Stimulated activated CD4-positive, alpha-beta T cell treated with anti-CD3 and anti-CD28 coated beads, TNF-alpha, amount 100 ng/mL, for 24 hours (primary cell): ENCODE measurements at places on chromosomes 12 and 14.

DNA sequence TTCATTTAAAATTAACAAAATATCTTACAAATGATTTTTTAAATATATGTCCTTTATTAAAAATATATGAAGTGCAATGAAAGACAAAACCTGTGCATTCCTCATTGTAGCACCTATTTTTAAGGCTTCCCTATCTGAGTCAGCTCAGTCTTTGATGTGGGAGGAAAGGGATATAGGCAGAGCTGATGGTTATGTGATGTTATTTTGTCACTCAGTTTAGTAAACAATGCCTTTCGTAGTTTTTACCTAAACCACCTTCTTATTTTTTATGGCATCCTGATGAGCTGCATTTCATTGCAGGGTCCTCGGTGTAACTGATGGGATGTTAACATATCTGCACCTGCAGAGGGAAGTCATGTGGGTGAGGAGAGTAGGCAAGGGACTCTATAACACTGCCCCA is 58.9 kb upstream of the FRMD6 start:
- DNase-seq: no peak

DNA sequence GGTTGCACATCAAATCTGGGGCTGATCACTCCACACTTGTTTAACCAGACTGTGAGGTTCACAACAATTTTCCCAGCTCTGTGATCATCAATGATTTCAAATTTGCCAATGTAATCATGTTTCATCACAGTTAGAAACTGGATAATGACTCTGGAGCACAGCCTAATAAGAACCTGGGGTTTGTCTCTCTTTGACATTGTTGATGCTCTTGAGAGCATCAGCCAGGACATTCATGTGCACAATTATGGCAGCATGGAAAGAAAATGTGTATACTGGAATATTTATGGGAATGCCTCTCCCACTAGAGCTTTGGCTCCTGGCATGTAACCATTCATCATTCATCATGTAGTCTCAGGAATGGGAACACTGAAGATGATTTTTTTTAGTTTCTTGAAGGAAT is 47.0 kb downstream of the SIX1 start:
- no peak for DNase-seq

DNA sequence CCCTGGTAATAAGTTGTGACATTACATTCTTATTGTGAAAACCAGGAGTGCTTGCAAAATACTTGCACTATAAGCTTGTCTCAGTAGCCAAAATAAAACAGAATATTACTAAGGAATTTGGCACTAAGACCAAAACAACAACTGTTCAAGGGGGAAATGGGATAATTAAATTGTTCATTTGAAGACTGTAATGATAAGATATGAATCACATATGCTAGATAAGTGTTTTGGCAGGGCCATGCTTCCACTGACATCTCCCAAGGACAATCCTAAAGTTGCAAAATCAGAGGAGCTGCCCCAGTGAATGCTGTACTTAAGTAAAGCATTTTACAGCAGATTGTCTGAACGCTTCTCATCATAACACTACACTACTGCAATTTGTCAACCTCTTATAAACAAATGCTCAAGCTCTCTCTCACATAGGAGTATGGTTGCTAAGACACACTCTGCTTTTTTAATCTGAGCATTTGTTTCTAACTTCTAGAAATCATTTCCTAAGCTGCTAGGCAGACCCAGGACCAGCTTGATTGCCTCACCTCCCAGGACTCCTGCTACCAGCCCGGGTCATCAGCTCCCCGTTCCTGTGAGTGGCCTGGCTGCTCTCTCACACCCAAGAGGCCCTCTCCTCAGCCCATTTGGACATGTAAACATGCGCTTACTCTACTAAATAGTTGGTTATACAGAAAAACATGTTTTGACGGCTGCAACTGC is 191.5 kb downstream of the PAX9 start:
- no peak for DNase-seq

DNA sequence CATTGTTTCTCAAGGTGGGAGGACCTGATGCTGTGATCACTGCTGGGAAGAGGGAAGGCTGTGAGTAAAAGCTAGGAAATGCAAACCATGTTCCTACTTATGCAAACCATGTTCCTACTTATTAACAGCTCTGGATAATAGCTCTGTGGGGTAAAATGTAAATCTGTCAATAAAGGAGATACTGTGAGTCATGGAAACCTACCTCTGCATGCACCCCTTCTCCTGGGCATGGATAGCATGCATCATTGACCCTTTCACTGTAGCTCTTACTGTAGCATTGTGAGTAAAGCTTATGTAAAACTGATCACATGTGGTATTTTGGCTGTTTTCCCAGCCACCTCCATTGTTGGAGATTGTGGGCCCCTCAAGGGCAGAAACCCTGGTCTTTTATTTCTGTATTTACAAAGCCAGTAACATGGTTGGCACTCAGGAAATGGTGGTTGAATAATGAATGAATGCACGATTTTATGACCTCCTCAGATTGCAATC is 253.7 kb downstream of the GRIN2B start:
- DNase-seq: no peak

GRCh38 chr14:99892406-99892805 is 99.2 kb downstream of the EML1 start:
- no peak for DNase-seq

DNA sequence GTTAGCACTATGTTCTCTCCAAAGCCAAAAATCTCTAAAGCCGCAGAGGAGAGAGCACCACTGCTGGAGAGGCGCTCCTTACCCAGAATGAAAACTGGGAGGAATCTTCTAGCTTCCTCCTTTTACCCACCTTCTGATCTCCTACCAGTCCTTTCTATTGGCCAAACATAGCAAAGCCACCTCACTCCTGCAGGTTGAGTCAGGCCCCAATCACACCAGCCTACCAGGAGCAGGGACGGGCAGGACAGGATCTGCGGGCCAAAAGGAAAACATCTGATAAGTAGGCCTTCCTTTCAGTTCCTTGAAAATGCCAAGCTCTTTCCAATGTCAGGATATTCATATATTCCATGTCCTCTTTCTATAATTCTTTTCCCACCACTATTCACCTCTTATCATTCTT is 197.7 kb upstream of the CNOT2 start:
- no peak for DNase-seq

- DNase-seq: no peak
Observed at GRCh38 chr12:12454315-12454714, 97.4 kb downstream of the BORCS5 start.

DNA sequence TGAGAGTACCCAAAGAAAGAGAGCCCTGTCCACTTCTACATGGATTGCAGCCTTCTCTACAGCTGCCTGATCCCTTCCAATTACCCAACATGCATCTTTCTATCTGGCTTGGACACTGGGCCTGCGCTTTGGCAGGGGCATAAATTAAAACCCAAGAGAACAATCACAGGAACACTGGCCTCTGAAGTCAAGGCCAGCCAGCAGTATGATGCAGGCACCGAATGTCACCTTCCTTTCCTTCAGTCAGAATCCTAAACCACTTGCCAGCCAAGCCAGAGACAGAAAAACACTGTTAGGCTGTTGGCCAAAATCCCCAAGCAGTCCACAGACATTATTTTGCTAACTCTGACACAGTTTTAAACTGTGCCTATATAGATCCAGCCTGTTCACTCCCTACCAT is 113.7 kb downstream of the DUSP6 start:
- no peak for DNase-seq

DNA sequence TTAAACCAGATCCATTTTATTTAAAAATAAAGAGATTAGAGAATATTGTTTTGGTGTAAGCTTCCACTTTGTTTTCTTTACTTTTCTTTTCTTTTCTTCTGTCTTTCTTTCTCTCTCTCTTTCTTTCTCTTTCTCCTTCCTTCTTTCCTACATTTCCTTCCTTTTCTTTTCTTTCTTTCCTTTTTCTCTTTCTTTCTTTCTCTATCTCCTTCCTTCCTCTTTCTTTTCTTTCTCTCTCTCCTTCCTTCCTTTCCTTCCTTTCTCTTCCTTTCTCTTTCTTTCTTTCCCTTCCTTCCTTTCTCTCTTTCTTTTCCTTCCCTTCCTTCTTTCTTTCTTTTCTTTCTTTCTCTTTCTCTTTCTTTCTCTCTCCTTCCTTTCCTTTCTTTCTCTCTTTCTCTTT is 100.8 kb downstream of the TMTC3 start:
- DNase-seq: no peak

GRCh38 chr12:3266638-3267037 is 189.5 kb downstream of the TSPAN9 start:
- no peak for DNase-seq

GRCh38 chr12:133010657-133011297 is 24.6 kb downstream of the ZNF26 start:
- no peak for DNase-seq

GRCh38 chr12:43292699-43293098 is 259.3 kb downstream of the ADAMTS20 start:
- no peak for DNase-seq
